ENCODE measurements at places on chromosomes 4 and X.

DNA sequence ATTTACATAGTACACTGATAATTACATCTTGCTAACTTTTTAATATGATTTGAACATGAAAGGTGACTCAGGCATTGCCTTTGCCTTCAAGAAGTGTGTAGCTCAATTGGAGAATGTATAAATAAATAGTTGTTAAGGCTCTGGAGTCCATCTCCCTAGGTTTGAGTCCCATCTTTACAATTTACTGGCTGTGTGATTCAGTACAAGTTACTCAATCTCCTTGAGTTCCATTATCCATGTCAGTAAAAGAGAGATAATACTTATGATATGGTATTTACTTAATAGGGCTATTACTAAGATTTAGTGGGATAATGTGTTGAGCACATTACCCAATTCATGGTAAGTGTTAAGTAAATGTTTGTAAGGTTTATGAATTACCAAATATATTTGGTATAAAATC, 1.9 kb upstream of the FGG start:
- no peak for DNase-seq

DNA sequence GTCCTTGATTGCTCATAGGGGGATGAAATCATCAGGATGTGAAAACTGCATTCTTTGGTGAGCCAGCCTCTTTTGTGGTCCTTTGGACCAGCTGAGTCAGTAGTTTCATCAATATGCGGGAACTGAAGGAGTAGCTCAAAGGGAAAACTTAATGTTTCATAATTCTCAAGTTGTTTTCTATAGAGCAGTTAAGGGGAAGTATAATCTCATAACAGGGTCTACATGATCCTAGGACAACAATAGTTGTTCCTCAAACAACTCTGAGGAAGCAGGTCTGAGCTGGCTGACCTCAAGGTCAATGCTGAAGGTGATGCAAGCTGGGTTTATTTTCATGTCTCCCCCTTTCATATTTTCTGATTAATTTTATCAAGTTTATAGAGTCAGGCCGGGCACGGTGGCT, 36.1 kb upstream of the IRF2 start:
- no peak for DNase-seq

DNA sequence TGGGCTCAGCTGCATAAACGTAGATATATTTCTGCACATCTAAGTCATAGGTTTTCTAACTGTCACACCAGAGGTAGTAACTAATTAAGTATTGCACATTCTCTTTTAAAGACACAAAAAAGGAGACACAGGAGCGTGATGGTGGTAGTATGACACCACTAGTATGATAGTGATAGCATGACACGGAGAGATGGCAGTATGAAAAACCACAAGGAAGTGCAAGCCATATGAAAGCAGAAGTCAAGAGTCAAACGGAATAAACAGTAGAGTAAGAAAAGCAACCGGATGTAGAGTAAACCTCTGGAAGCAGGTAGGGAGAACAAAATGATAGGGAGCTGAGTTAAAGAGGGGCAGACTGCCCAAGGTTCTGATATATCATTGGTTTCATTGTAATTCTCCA, 382.2 kb upstream of the INTU start:
- DNase-seq: no peak

DNA sequence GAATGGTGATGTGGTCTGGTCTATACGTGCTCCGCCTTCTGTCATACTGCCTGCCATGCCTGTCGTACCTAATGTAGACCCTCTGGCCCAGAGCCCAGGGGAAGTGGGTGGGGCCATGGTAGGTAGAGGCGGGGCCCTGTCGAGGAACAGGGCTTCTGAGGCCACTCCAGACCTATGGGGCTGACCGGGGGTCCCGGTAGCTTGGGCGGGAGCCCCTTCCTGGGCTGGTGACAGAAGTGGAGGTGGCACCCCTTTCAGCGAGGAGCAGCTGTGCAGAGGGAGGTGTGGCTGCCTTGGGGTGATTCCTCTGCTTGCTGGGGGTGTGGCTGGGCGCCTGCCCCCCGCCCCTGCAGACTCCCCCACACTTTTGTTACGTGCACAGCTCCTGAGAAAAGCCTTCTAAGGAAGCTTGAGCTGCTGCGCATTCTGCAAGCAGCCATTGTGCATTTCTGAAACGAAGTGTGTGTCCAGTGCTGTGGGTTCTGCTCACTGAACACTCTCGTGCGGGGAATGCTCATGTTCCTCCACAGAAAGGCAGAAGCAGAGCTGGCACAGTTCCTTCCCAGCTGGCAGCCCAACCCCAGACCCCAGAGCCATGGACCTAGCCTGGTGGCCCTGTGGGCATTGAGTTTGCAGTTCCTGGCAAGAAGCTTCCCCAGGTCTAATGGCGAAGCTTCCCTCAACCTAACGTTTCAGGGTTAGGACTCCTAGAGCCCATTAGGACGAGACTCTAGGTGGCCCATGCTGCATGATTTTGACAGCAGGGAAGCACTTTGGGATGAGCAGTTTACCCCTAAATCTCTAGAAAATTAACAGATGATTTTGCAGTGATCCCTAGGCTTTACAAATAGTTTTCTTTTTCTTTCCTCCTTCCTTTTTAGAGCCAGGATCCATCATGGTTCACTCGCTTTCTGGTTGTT, 72.7 kb upstream of the HGFAC start:
- DNase-seq: no peak

DNA sequence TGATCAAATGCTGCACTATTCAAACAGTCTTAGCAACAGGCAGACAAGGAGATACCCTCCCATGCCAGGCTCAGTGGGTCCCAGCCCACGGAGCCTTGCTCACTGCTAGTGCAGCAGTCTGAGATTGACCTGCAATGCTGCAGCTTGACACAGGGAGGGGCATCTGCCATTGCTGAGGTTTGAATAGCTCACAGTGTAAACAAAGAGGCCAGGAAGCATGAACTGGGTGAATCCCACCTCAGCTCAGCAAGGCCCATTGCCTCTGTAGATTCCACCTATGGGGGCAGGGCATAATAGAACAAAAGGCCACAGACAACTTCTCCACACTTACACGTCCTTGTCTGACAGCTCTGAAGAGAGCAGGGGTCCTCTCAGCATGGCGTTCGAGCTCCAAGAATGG, 26.6 kb upstream of the ZXDB start:
- DNase-seq: no peak

- DNase-seq: no peak
Observed at GRCh38 chr4:179871726-179872125, 2371.5 kb upstream of the TENM3 start.

GRCh38 chr4:186920992-186921391, 197.3 kb upstream of the FAT1 start:
- no peak for DNase-seq

GRCh38 chrX:47723689-47724088, 64.7 kb upstream of the UXT start:
- no peak for DNase-seq

GRCh38 chrX:95733426-95733825, 951.2 kb upstream of the DIAPH2 start:
- DNase-seq: no peak

DNA sequence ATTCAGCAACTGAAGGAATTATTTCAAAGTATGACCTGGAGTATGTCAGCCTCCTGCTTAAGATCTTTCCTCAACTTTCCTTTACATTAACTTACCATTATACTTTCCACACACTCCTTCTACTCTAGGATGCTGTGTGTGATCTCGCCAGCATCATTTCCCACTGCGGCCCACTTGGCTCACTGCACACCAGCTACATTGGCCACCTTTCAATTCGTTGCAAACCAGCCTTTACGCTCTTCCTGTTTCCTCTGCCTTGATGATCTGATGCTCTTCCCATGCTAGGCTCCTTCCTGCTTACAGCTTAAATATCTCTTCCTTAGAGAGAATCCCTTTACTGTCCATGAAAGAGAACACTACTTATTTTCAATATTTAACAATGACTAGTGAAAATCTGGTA, 95.1 kb downstream of the GPM6A start:
- no peak for DNase-seq

DNA sequence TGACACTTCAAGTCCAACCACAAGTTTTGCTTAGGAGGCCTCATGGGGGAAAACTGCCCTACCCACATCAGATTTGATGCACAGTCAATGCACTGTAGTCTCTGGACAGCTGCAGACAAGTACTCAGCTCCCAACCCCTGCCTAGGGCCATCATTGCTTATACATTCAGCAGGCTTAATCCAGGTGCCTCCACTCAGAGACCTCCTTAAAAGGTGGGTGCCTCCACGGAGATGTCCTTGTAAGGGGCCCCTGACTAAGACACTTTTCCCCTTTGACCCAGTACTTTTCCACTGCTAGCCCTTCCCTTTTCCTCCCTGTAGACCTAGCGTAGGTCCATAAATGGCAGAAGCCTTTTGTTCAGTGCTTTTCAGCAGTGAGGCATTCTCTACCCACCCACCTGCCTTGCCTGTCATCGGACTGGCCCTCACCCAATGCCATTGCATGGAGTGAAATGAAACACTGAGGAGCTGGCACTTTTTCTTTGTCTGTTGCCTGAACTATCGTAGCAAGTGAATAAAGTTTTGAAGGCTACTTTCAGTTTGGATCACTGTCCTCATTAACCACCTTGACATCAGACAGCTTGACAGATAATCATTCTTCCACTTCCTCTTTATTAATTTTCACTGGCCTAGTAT, 23.8 kb upstream of the PLK4 start:
- no peak for DNase-seq

DNA sequence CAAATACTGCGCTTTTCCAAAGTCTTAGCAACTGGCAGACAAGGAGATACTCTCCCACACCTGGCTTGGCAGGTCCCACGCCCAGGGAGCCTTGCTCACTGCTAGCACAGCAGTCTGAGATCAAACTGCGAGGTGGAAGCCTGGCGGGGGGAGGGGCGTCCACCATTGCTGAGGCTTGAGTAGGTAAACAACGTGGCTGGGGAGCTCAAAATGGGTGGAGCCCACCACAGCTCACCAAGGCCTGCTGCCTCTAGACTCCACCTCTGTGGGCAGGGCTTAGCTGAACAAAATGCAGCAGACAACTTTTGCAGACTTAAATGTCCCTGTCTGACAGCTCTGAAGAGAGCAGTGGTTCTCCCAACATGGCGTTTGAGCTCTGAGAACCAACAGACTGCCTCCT, 23.0 kb upstream of the NFKB1 start:
- no peak for DNase-seq

- no peak for DNase-seq
Observed at GRCh38 chrX:112931900-112932299, 91.3 kb upstream of the AMOT start.

- DNase-seq: no peak
Observed at GRCh38 chr4:127889903-127890302, 9.2 kb downstream of the PLK4 start.

DNA sequence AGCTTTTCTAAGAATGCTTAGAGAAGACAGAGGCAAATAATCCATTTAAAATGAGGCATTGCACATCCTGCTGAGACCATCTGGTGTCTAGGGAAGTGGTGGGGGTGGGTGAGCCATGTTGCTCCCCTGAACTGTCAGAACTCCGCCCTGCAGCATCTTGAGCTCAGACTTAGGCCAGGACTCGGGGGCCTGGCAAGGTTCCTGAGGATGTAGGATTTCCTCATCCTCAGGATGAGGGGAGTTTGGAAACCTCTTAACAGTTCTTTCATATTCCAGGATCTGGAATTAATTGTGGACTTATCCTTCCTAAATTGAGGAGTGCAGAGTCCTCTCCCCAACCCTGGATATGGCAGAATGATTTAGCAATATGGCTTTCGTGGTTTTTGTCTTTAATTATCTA, 6.6 kb downstream of the TLL1 start:
- peak; percentile 17 for DNase-seq

DNA sequence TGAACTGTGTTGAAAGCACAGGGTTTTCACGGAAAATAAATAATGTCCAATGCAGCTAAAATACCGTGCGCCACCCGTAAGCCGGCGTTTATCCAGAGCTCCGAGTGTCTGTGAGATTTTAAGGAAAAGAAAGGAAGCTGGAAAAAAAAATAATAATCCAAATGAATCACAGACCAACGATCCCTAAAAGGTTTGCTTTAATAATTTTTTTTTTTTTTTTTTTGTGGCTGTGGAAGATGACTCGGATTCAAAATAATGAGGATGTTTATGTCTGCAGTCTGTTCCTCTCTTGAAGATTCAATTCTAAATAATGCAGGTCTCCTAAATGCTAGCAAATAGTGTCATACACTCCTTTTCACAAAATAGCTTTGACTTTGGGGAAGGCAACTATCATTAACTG, 84.6 kb upstream of the PPP2R3B start:
- no peak for DNase-seq

GRCh38 chr4:10057023-10057395, 35.7 kb upstream of the SLC2A9 start:
- no peak for DNase-seq

DNA sequence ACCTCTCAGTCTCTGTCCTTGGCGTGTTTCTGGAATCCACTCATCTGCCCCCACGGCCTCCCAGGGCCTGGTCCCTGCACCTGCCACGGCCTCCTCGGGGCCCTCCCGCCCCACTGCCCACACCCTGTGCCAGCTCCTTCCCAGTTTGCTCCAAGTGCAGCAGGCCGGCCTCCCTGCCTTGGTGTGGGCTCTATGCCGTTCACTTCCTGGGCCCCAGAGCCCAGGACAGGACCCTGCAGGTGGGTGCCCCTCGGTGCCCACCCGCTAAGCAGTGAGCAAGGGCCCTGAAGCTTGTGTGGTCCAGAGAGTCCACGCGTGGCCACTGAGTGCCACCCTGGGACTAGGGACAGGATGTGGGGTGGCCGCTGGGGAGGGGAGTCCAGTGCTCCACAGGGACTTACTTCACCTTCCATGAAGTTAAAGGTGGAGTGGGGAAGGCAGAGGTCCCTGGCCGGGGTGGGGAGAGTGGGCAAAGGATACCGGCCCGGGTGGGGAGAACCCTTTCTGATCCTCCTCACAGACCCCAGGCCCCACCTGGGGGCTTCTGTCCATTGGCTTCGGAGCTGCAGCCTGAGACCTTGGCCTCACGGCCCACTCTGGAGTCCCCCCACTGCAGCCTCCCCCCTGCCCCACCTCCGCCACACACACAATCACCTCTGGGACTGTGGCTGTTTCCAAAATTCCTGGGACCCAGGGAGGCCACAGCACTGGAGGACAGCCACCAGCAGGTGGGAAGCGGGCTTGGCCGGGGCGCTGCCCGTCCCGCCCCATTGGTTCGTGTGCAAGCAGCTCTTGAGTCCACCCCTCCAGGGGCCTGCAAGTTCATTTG, 60.0 kb upstream of the NKX1-1 start:
- DNase-seq: no peak

DNA sequence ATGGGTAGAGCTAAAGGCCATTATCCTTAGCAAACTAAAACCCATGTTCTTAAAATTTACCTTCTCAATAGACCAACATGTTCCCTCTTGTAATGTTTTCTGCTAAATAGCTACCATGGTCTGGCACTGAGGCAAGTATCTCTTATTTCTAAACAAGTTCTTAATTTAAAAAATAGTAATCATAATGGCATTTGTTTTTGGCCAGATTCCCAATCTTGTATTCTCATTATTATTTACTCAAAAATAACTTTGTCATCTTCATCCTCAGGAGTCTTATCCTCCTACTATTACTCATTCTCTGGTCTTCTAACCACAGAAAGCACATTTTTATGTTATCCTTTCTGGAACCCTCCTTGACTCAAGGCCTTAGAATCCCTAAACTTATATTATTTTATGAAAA, 931.2 kb downstream of the CCSER1 start:
- DNase-seq: no peak
